ENCODE measurements at places on chromosomes 13 and 19. TPM values are rescaled to one million over a fixed set of nuclear protein-coding genes. Genes with fewer than 3 reads are reported as not detected.

The ZNF460 gene
- 1.5 TPM for polyA plus RNA-seq

The SLC6A16 gene
- 1.5 TPM for polyA plus RNA-seq

The SH2D3A gene
- not detected for polyA plus RNA-seq

The FBXO17 gene
- polyA plus RNA-seq: not detected

The FPR2 gene
- polyA plus RNA-seq: 17.6 TPM

The MYBPC2 gene
- polyA plus RNA-seq: not detected

The PPM1N gene
- polyA plus RNA-seq: 2.7 TPM

DNA sequence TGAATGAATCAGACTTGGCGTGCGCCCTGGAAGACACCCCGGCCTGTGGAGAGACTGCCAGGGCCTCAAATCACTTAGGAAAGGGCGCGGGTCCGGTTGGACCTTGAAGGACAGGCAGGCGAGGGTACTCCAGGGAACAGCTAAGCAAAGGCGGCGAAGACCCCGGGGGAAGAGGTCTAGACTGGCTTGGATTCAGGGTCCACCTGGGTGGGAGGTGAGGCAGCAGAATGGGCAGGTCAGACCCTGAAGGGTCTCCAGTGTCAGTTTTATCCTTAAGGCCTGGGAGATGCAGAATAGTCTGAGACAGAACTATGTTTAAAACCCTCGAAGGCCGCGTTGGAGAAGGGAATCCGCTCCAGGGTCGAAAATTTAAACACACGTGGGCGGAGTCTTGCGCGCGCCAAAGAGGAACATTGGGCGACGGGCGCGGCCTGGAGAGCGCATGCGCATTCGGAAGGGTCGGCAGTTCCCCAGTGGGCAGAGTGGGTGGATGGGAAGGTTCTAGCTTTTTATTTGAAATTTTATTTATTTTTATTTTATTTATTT, 567 bp upstream of the SMG9 start:
- DNase-seq: peak; percentile 76
- peaks cover 20% of the 10 kb centered on the region for H3K36me3 ChIP-seq
- peak overlapping the region; percentile 96 for H3K27ac ChIP-seq
- H3K27me3 ChIP-seq: no peaks in the 10 kb centered on the region

DNA sequence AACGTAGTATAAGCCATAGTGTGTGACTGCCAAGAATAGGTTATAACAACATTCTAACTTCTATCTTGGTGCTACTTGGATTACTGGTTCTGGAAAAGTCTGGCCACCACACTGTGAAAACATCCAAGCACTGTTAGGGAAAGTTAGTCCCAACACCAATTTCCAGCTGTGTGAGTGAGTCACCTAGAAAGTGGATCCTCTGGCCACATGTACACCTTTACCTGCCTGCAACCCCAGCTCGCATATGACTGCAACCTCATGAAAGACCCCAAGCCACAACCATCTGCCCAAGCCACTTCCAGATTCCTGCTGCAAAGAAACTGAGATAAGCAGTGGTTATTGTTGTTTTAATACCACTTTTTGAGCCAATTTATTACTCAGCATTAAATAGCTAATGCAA, 404.5 kb downstream of the KCTD12 start:
- H3K27me3 ChIP-seq: no peaks in the 10 kb centered on the region
- H3K4me3 ChIP-seq: no peak overlapping the region
- no peaks in the 10 kb centered on the region for H3K36me3 ChIP-seq
- H3K27ac ChIP-seq: no peak overlapping the region
- DNase-seq: no peak

- no peak for DNase-seq
- H3K4me3 ChIP-seq: no peak overlapping the region
- no peaks in the 10 kb centered on the region for H3K27me3 ChIP-seq
- H3K4me1 ChIP-seq: peaks cover 65% of the 10 kb centered on the region
Measured at GRCh38 chr13:114149774-114150740, 17.6 kb upstream of the RASA3 start.

DNA sequence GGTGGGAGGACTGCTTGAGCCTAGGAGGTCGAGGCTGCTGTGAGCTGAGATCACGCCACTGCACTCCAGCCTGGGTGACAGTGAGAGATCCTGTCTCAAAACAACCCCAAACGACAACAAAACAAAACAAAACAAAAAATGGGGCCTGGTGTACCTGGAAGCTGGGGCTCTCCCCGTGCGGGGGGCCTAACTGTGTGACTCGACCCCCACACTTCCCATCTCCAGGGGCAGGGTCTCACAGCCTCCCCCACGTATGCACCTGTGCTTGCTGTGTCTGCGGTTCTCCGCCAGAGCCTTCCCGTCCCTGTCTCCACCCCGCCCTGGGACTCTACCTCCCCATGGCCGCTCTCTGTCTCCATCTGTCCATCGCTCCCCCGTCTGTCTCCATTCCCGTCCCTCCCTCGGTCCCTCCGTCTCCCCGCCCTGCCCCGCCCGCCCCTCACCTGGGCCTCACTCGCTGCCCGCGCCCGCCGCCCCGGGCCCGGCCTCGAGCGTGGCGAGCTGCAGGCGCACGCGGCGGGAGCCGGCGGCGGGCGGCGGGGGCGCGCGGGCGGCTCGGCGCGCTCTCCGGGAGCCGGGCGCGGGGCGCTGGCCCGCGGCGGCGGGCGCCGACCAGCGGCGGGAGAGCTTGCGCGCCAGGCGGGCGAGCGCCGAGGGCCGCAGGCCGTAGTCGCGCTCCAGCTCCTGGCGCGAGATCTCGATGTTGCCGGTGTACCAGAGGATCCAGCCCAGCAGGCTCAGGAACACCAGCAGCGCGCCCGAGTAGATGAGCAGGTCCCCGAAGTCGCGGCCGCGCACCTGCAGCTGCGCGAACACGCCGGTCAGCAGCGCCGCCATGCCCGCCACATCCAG, 587 bp downstream of the TMEM238 start:
- peaks cover 14% of the 10 kb centered on the region for H3K36me3 ChIP-seq
- H3K27me3 ChIP-seq: no peaks in the 10 kb centered on the region
- H3K4me1 ChIP-seq: peaks cover 46% of the 10 kb centered on the region
- peak overlapping the region; percentile 19 for H3K4me3 ChIP-seq
- DNase-seq: peak; percentile 55
- H3K27ac ChIP-seq: no peak overlapping the region

DNA sequence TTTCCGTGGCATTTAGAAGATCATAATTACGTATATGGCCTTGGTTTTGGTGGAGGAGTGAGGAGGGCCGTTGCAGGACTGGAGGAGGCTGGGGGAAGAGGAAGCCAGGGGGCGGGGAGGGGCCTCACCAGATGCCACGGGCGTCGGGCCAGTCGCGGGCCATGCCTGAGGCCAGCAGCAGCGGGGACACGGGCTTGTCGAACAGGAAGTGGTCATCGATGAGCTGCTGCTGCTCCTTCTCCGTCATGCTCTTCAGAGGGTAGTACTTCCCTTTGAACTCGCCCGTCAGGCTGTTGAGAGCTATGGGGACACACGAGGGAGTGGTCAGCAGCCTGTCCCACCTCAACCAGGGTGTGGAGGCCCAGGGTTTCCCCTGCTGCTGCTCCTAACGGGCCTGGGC, 11.1 kb downstream of the CKM start:
- peaks cover 9% of the 10 kb centered on the region for H3K4me1 ChIP-seq
- no peaks in the 10 kb centered on the region for H3K36me3 ChIP-seq
- no peak overlapping the region for H3K27ac ChIP-seq
- H3K27me3 ChIP-seq: peaks cover 6% of the 10 kb centered on the region
- no peak overlapping the region for H3K4me3 ChIP-seq

DNA sequence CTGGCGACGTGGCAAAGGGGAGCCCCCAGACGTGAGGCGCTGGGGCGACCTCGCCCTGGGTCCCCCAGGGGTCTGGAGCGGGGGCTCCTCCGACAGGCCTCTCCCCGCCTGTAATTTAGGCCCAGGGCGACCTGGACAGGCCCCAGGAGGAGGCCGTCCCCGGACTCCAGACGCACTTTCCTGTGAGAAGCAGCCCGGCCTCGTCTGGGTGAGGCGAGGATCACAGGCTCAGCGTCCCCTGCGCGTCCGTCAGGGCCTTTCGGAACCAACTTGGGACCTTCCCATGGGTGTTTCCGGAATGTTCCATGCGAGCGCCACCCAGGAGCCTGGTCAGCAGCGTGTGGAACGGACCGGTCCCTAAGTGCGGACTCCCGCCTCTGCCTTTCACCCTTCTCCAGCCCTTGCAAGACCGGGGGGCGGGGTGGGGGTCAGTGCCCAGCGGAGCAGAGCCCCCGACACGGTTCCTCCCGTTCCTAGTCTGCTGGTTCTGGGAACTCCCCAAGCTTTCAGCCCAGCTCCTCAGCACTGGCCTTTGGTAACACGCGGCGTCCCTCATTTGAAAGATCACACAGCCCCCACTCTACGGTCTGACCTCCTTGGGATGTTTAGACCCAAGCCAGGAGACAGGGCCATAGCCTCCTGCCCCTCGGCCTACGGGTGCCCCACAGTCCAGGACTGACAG, 1.1 kb upstream of the GRTP1 start:
- peaks cover 5% of the 10 kb centered on the region for H3K4me1 ChIP-seq
- no peak for DNase-seq

- H3K27me3 ChIP-seq: peaks cover 11% of the 10 kb centered on the region
- no peak for DNase-seq
- peaks cover 28% of the 10 kb centered on the region for H3K4me1 ChIP-seq
- peaks cover 22% of the 10 kb centered on the region for H3K36me3 ChIP-seq
Measured at GRCh38 chr19:17326595-17326966, 8.1 kb downstream of the ANO8 start.

DNA sequence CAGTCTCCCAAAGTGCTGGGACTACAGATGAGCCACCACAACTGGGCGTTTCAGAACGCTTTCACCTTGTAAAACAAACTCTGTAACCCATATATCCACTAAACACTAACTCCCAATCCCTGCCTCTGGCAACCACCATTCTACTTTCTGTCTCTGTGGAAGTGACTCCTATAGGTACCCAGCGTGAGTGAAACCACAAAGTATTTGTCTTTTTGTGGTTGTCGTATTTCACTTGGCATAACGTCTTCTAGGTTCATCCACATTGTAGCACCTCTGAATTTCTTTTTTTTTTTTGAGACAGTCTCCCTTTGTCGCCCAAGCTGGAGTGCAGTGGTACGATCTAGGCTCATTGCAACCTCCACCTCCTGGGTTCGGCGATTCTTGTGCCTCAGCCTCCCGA, 44.8 kb downstream of the BRD4 start:
- H3K27ac ChIP-seq: no peak overlapping the region
- no peak overlapping the region for H3K4me3 ChIP-seq
- no peaks in the 10 kb centered on the region for H3K27me3 ChIP-seq

All from CD14-positive monocyte (primary cell).